ENCODE measurements at places on chromosomes 3 and 15.

GRCh38 chr3:56347219-56347871 is 120.9 kb downstream of the ERC2 start:
- DNase-seq: no peak

DNA sequence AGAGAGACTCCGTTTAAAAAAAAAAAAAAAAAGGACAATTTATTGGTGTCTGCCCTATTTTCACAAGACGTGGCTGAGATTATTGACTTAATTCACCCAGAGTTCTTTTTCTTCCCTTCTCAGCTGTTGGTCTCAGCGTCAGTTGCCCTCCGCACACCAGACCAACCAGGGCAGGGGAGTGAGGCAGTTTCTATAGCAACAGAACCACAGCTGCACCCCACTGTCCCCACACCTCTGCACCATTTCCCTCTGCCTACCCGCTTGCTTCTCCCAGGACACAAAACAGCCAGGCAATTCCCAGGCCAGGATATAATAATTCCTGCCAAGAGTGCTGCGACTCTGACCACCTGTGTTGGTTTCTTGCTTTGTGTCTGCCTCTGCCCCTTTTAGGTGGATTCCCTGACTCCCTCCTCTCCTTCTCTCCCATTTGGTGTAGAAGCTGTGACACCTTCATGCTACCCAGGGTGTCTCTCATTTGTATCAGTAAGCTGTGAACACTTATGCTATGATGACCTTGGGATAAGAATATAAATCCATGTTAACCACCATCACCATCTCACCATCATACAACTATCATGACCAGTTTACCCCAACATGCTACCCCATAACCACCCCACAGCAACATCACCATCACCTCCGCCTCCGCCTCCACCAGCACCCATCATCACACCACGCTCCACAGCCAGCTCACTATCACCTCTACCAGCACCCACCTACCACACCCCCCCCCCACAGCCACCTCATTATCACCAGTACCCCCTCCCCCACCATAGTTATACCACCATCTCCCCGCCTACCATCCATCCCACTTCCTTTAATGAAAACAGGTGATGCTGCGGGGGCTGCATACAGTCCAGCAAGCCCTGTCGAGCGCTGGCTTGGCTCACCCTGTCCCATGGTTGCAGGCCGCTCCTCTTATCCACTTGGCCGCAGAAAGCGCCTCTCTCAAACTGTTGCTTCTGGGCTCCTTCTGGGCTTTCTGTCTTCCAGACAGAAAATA is 589 bp downstream of the EPB42 start:
- no peak for DNase-seq

DNA sequence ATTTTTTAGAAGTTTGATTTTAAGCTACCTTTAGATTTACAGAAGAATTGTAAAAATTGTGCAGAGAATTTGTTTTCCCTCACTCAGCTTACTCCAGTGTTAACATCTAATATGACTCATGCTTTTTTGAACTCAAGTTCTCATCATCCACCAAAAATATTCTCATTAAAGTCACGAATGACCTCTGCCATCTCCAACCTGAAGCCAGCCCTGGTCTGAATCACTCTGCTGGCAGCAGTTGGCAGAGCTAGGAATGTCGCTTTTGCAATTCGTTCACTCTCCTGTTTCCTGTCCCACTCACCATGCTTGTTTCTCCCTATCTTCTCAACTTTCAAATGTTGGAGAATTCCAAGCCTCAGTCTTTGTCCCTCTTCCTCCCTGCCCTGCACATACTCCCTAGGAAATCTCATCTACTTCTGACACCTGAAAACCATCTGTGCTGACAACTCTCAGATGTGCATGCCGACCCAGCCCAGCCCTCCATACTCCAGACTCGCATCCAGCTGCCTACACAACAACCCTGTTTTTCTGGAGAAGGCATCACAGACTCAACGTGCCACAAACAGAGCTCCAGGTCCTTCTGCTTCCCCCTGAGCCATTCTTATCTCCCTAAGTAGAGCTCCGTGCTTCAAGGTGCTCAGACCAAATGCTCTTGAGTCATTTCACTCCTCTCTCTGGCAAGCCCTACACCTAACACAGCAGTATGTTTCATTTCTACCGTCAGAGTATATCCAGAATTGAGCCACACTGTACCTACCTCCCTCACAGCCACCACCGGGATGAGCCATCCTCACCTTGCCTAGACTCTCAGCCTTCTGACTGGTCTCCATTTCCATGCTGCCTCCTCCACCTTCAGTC is 24.9 kb downstream of the PRR23E start:
- DNase-seq: no peak

DNA sequence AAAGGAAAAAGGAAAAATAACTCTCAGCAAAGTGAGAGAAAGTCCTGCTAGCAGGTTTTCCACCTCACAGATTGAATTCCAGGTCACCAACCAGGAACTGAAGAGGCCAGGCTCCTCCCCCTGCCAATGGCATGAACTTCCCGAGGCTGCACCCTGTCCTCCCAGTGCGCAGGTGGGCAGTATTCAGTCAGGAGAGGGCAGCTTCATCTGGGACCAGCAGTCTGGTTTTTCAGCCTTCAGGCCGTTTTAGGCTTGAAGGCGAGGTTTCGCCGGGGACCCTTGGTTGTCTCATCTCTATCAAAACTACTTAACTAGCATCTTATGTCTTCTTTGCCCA is 41.2 kb downstream of the TRAT1 start:
- no peak for DNase-seq

GRCh38 chr3:142596726-142597088 is 514 bp downstream of the PLS1 start:
- no peak for DNase-seq

DNA sequence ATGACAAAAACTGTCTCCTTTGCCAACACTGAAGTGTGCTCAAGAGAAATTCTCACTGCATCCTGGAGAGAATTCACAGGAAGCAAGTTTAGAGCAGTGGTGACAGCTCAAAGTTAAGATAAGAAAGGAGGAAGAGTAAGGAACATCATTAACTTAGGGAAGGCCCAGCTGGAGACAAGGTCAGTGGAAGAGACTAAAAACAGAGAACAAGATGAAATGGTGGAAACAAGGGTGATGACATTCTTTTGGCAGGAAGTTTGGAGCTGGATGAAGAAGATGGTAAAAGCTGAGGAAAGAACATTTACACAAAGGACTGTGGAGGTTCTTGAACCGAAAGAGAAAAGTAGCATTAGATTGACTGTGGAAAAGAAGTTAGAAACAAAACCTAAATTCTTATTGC is 6.7 kb upstream of the SUCLG2 start:
- DNase-seq: no peak

DNA sequence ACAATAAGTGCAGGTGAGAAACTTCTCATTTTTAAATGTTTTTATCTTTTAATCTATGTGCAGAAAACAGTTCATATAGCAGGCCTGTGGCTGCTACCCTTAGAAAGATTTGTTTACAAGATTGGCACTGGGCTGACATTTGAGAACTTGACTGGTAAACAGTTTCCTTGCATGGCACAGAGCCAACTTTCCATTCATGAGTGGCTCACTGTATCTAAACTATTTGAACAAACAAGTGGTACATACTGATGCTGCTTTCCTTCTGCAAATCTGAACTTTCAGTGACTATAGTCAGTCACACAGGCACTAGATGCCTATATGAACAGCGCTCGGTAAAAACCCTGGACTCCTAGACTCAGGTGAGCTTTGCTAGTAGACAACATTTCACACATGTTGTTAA is 6.3 kb upstream of the GTPBP8 start:
- DNase-seq: peak; percentile 71

- no peak for DNase-seq
These were observed 3.8 kb upstream of the GABPB1 start for GRCh38 chr15:50358845-50359244.

DNA sequence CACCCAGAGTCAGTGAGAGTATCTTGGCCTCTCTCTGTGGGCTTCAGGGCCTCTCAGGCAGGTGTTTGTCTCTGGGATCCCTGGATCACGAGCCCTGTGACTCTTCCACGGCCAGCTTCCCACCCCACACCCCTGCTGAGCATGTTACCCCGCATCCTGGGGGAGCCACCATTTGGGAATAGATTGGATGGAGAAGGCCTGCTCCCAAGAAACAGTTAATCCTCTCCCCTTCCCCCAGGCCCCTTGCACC is 15.5 kb upstream of the SRP14 start:
- DNase-seq: no peak

GRCh38 chr15:81480645-81481053 is 106.6 kb upstream of the TMC3 start:
- DNase-seq: peak; percentile 69

DNA sequence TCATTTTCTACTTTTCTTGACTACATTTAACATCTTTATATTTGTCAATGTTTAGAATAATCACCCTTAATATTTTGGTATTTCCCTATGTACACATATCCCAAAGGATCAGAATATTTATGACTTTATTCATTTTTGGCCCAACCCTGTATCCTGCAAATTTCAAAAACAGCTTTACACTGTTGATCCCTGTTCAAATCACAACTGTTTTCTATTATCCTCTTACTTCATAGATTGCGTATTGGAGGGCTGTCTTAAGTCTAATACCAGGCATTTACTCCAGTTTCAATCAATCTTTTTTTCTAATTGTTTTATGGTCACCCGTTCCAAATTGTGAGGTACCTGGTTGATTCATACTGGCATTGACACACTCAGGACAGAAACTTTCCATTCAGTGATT is 107.9 kb downstream of the RPL22L1 start:
- no peak for DNase-seq

DNA sequence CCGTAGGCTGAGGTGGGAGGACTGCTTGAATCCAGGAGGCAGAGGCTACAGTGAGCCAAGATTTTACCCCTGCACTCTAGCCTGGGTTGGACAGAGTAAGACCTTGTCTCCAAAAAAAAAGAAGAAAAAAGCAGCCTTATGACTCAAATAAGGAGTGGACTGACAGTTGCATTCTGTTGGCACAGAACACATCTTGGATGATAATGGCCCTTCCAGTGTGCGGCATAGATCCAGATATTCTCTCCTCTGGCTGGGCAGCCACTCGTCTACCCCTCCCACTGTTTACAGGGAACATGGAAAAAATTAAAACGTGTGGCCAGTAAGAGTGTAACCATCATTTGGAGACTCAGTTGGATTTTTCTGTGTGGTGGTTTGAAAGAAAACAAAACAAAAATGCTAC is 118.6 kb upstream of the RNF7 start:
- no peak for DNase-seq

DNA sequence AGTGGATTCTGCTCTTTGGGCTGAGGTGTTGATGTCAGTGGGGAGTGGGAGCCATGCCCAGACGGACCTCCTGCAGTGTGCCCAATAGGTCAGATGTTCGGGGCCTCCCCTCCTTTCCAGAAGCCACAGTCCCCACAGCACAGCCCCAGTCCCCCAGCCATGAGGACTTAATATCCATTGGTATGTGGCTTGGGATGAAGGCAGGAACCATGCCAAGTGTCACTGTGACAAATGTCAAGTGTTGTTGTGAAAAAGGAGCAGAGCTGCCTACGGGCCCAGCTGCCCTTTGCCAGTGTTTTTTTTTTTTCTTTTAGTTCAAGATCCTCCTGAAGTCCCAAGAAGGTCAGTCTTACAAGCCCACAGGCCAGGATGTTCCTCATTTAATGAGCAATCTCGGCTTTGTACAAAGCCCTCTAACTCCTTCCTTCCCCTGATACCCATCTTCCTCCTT is 12.2 kb downstream of the SEMA3G start:
- DNase-seq: no peak

DNA sequence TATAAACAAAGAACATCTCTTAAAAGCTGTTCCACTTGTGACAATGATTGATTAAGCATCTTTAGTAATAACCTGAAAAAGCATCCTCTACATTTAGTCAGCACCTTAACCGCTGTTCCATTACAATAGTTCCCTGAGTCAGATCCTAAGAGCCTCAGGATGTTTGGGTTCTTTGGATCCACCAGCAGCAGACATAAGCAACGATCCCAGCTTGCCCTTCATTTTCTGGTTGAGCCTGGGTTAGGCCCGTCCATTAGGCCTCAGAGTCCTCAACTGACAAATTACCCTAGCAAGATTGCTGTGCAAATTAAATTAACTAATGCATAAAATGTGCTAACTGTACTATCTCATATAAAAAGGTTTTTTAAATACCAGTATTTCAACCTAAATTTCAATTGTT is 42.3 kb upstream of the ROBO1 start:
- DNase-seq: no peak

GRCh38 chr3:157098121-157098822 is 61.7 kb downstream of the CCNL1 start:
- no peak for DNase-seq

- no peak for DNase-seq
These were observed 89.1 kb downstream of the WDR49 start for GRCh38 chr3:167564612-167565011.

- DNase-seq: no peak
These were observed 162.6 kb downstream of the CCNL1 start for GRCh38 chr3:156997351-156997750.

- no peak for DNase-seq
These were observed 240.2 kb downstream of the SCAPER start for GRCh38 chr15:76664895-76665294.

- DNase-seq: no peak
These were observed 357.6 kb upstream of the SOX2 start for GRCh38 chr3:181354140-181354539.

- DNase-seq: no peak
These were observed 42.5 kb upstream of the KPNA4 start for GRCh38 chr3:160607826-160608225.

GRCh38 chr3:184654375-184654774 is 57.5 kb downstream of the MAGEF1 start:
- no peak for DNase-seq

GRCh38 chr15:85494048-85494777 is 113.8 kb downstream of the AKAP13 start:
- peak; percentile 37 for DNase-seq

DNA sequence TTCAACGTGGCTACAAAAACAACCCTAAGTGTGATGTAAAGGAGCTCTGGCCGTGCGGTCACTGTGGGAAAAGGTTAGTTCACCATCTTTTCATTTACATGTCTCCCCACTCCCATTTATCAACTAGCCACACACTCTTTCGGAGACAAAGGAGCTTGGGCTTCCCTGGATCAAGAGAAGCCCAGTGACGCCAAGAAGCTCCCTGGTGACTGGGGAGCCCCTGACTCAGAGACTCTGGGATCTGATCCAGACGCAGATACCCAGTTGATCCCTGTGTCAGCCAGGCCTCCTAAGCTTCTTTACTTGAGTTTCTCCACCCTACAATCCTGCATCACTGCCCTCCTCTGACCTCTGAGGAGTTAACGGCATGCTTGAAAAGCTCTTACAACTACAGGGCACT is 43.9 kb downstream of the HEG1 start:
- DNase-seq: no peak

GRCh38 chr15:69664572-69665571 is 212.3 kb downstream of the RPLP1 start:
- DNase-seq: peak; percentile 40

DNA sequence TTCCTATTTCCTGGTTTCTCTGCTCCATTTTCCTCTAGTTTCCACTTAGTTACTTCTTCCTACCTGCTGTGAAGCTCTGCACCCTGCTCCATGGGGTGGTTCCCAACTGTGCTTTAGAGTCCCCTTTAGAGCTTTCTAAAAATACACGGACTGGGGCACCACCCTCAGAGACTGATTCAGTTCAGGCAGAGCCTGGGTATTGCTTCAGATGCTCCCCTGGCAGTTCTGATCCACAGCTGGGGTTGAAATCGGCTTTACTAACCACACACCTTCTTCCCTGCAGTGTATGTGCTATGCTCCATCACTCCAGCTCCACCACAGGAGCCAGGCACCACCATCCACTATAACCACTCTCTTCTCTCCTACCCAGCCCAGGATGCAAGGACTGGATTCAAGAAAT is 12.6 kb downstream of the ANP32A start:
- DNase-seq: no peak

All from NCI-H510A treated with DMSO at 0.1 percent for 48 hours (cell line).